ENCODE measurements at places on chromosomes 16 and 17.

- DNase-seq = peak; percentile 93
Measured at GRCh38 chr17:44218344-44219107, 949 bp downstream of the UBTF start.

- DNase-seq = no peak
Measured at GRCh38 chr16:27374221-27374803, 27.7 kb upstream of the IL21R start.

- no peak for DNase-seq
Measured at GRCh38 chr17:72373910-72374741, 253.3 kb downstream of the SOX9 start.

DNA sequence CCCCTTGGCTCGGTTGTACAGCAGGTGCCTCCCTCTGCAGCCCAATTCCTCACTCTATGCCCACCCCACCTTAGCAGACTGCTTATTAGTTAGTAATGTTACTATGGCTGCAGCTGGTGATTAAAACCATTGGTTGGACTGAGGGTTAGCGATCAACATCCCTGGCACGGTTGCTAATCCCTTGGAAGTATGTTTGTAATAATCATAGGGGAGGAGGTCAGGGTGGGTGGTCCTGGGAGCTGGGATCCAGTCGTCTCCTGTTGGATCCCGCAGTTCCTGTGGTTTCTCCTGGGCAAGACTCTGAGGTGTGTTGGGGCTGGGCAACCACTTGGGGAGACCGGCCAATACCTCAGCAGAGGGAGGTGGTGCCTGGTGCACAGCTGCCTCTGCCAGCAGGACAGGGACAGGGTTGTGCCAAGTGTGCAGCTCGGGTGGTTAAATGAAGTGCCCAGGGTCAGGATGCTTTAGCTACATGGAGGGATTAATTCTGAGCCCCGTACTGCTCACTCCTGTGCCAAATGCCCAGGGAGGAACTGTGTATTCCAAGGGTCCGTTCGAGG is 38.0 kb downstream of the FZD2 start:
- no peak for DNase-seq

GRCh38 chr17:79986411-79987186 is 49.1 kb downstream of the TBC1D16 start:
- DNase-seq = no peak

GRCh38 chr16:78549366-78549765 is 449.9 kb downstream of the WWOX start:
- DNase-seq = no peak

GRCh38 chr17:50046179-50046578 is 9.7 kb upstream of the ITGA3 start:
- peak; percentile 62 for DNase-seq

DNA sequence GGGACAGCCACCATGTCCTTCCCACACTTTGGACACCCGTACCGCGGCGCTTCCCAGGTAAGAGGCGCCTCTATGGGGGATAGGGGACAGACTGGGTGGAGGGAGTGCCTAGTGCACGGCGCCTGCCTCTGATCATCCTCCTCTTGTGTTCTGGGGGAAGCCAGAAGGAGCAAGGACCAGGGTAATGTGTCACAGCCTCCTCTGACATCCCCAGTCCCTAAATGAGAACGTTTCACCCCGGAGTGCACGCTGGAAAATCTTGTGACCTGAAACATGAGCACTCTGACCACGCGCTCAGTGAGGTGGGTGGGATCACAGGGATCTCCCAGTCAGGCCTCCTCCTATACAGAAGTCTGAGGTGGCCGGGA is 1.1 kb downstream of the IRX6 start:
- no peak for DNase-seq

DNA sequence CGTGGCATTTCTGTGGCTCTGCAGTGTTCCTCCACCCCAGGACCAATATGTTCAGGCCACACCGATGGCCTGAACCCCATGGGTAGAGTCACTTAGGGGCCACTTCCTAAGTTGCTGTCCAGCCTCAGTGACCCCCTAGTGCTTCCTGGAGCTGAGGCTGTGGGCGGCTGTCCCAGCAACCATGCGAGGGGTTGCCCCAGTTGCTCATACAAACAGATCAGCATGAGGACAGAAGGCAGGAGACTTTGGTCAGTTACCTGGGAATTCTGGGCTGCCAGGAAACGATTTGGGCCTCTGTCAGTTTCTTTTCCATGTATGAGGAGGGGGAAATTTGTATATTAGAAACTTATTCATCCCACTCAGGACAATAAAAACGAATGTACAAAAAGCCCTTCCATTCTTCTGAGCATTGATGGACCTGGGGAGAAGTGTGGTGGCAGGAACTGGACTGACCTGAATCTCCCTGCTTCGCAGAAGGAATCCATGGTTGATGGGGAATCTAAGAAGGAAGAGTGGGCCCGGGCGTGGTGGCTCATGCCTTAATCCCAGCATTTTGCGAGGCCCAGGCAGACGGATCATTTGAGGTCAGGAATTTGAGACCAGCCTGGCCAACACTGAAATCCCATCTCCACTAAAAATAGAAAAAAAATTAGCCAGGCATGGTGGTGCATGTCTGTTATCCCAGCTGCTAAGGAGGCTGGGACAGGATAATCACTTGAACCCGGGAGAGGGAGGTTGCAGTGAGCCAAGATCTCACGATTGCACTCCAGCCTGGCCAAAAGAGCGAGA is 4.9 kb upstream of the IL32 start:
- DNase-seq = no peak

GRCh38 chr16:89410794-89411309 is 79.5 kb downstream of the ANKRD11 start:
- DNase-seq = no peak

DNA sequence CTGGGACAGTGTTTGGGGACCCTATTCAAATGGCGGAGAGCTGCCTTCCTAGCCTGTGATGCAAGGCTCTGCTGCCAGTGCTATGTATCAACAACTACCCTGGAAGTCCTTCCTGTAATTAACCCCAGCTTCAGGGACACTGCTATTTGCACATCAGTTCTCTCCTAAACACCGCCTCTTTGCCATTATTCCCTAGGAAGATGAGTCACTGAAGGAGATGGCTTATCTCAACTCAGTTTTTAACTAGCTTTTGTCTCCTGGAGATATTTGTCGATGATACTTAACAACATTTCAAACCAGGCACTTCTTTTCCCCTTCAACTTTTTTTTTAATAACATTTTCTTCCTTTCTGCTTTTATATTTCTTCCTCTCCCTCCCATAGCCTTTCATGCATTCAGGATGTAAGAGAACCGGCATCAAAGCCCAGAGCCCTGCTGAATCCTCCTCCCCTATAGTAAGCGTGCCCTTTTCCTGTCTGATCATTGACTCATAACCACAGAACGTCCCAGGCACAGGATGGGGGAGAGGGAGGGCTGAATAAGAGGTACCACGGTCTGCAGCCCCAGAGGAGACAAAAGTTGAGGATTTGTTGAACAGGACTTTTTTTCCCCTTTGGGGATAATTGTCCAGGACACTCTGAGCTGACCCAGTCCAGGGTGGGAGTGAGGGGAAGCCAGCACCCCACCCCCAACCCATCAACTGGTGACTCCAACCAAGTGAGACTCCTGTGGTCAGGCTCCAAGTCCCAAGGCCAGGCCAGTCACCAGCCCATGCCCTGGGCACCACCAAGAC is 387.8 kb upstream of the SALL1 start:
- DNase-seq = no peak

DNA sequence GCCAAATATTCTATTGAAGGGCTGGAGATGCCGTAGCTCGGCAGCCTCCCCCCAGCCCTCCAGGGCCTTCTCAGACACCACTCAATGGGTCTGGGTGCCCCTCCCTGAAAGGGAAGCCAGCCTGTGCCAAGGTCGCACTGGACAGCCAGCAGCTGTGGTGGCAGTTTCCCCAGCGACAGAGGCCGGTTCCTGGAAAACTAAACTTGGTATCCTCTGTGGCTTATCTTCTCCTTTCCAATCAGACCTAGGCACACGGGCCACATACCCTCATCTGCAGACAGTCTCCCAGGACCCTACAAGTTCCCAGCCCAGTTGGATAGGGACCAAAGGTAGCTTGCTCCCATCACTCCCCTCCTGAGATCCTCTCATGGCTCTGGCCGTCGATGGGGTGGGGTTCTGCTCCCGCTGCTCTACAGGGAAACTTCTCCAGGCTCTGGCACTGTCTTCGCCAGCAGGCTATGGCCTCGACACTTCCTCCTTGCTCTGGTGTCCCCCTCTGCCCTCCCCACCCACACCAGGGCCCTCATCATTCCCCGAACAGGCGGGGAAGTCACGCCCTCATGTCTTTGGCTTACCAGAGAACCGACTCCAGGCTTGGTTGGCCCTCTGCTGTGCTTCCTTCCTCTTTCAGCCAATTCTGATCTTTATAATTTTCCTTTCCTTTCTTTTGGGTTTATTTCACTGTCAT is 18.3 kb upstream of the IL21R start:
- DNase-seq = no peak

DNA sequence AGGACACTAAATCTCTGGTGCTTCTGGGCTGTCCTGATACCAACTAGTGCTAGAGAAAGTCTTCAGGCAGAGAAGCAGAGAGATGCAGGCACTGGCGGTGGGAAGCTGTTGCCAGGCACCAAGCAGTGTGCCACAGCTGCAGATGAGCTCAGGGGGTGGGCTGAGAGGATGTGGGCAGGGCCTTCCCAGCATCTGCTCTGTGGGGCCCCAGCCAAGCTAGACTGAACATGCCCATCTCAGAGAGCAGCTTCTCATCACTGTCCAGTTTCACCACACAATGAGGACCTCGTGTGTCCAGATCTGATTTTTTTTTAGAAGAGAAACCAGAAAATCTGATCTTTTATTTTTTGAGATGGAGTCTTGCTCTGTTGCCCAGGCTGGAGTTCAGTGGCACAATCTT is 17.1 kb downstream of the PSKH1 start:
- DNase-seq = no peak

GRCh38 chr17:42067371-42068091 is 17.1 kb upstream of the C17orf113 start:
- peak; percentile 87 for DNase-seq

- DNase-seq = no peak
Measured at GRCh38 chr16:79673635-79674034, 73.1 kb upstream of the MAF start.

GRCh38 chr17:57481910-57482391 is 225.6 kb downstream of the MSI2 start:
- DNase-seq = no peak

DNA sequence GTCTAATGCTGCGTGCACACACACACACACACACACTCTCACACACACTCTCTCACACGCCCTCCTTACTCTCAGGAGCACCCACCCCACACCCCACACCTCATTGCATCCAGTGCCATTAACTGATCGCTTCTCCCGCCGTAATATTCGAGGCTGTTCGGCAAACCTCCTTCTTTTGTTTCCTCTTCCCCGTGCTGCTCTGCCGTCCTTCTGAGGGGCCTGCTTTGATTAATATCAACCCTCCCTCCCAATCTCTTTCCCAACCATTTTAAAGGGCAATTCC is 156.2 kb upstream of the TNRC6C start:
- no peak for DNase-seq

GRCh38 chr16:78235876-78236275 is 136.4 kb downstream of the WWOX start:
- DNase-seq = no peak

- no peak for DNase-seq
Measured at GRCh38 chr17:1580979-1581676, 18.5 kb upstream of the PITPNA start.

- no peak for DNase-seq
Measured at GRCh38 chr16:84294117-84294516, 561 bp upstream of the WFDC1 start.

- no peak for DNase-seq
Measured at GRCh38 chr17:80698297-80698696, 153.7 kb downstream of the RPTOR start.

GRCh38 chr17:80270836-80271235 is 10.2 kb downstream of the RNF213 start:
- DNase-seq = no peak

GRCh38 chr17:3828151-3828851 is 17.7 kb downstream of the NCBP3 start:
- no peak for DNase-seq

GRCh38 chr17:77564278-77564920 is 394.1 kb upstream of the TNRC6C start:
- DNase-seq = no peak

- peak; percentile 59 for DNase-seq
Measured at GRCh38 chr17:73348018-73348828, 36.4 kb upstream of the CDC42EP4 start.

DNA sequence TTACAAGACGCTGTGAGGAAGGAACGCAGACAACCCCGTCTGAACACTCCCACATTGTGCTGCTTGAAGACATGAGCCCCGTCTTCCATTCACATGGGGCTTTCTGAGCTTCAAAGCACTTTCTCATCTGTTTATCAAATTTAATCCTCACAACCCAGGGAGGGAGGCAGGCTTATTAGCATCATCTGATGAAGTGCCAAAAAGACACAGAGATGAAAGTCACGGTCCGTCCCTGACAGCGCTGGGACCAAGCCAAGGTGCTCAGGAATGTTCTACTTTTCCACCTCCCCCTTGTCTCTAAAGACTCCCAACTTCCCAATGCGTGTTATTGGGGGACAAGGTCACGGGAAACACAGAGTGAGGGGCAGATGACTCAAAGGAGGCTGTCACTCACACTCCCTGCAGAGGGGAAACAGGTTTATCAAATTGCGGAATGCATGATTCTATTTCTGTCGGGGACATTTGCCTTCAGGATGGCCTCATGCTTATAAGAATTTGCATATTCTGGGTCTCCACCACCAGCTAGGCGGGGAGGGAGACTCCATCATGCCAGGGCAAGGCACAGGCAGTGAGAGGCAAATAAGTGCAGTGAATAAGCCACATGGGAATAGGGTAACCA is 10.7 kb downstream of the XYLT1 start:
- DNase-seq = no peak

DNA sequence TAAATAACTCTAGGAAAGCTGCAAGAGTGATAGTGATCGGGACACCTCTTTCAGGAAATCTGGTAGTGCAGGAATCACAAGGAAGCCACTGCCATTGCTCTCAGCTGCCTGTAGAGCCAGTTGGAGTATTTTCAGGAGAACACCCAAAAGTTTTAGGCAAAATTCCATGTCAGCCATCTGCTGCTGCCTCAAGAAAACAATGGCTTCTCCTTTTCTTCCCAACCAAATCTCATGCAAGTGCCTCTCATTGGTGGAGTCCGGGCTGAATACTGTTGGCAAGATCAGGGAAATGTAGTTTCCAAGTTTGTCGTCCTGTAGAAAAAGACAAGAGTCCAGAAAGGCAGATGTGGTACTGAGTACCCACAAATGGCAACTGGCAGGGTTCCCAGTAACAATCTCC is 54.9 kb upstream of the TANC2 start:
- DNase-seq = no peak

- no peak for DNase-seq
Measured at GRCh38 chr16:58127033-58127556, 2.1 kb downstream of the CFAP20 start.

GRCh38 chr16:28294201-28294600 is 1.9 kb downstream of the SBK1 start:
- DNase-seq = no peak

DNA sequence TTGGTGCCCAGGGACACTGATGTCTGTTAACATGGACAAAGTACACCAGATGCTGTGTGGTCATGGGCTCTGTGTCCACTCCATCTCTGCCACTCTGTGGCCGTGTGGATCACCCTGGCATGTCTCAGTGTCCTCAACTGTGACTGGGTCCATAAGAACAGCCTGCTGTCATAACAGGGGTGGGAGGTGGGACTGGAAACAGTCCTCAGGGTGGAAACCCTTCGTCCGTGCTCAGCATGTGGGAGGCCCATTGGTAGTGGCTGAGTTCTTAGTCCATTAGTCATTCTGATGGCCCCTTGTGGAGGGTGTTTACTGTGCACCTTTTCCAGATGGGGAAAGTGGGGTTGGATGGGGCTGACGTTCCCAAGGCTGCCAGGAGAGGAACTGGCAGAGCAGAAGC is 12.8 kb downstream of the FLYWCH2 start:
- no peak for DNase-seq

GRCh38 chr16:12628536-12628935 is 175.2 kb downstream of the CPPED1 start:
- DNase-seq = no peak
